CD4-positive, alpha-beta T cell treated with Interleukin-6 for 4 hours (primary cell): ENCODE measurements at places on chromosomes 6 and 20.

- DNase-seq = peak; percentile 29
Measured at GRCh38 chr6:169921853-169922824, 170.7 kb downstream of the ERMARD start.

DNA sequence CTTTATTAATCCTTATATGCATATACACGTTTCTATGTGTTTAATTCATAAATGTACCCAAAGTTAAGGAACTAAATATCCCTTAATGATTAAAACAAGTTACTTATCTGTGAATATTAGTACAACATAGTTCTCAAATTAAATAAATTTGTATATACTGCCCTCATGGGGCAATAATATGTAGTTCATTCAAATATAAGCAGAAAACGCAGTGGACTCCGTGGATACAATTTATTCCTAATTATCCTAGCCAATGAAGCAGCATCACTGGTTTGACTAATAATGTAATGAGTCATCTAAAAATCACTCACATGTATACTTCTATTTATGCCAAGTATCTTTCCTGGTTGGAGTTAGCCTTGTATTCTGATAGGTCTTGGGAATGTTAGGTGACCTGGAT lies 111.6 kb downstream of the TBC1D32 start:
- DNase-seq = no peak

DNA sequence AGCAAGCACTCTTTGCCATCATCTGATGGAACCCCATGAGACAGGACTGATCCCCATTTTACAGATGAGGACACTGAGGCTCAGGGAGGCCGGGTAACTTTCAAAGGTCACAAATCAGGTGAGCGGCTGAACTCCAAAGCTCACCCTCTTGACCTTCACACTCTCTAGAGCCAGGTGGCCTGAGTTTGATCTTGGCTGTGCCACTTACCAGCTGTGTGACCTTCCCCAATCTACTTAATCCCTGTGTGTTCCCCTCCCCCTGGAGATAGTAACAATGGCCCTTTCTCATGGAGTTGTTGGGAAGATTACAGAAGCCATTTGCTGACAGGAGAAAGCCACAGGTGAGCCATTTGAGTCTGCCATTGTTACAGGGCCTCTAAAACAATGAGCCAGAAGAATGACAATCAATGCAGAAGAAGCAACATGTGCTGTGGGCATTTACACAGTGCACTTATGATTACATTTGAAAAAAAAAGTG lies 34.5 kb downstream of the BMP7 start:
- DNase-seq = no peak

- no peak for DNase-seq
Measured at GRCh38 chr6:169902604-169903003, 151.2 kb downstream of the ERMARD start.

DNA sequence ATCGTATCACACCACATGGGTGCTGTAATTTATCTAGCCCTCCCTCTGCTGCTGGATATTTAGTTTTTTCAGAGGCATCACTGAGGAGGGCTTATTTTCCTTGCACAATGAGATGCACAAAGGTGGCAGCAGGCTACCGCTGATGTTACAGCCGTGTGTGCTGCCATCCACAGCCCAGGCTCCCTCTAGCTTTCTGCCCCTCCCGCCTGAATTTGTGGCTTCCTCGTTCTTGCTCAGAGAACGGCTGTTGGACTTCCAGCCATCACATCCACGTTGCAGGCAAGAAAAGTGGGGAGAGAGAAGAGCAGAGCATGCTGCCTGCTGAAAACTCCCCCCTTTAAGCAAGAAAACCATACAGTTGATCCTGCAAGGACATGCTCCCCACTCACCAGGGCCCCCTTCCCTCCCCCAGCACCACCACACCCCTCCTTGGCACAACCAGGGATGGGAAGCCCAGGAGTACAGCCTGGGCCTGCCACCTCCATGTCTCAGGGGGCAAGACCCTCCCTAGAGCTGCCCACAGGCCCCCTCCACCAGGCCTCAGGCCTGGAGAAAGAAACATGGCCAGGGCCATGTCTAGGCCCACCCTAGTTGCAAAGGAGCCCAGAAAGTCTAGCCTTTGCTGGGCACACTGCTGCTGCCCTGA lies 102.6 kb downstream of the MRPL14 start:
- no peak for DNase-seq

GRCh38 chr6:28771401-28772267 lies 152.2 kb downstream of the TRIM27 start:
- no peak for DNase-seq

GRCh38 chr6:125869427-125869826 lies 78.7 kb downstream of the NCOA7 start:
- no peak for DNase-seq

GRCh38 chr20:56922497-56922896 lies 293.4 kb downstream of the TFAP2C start:
- DNase-seq = no peak

DNA sequence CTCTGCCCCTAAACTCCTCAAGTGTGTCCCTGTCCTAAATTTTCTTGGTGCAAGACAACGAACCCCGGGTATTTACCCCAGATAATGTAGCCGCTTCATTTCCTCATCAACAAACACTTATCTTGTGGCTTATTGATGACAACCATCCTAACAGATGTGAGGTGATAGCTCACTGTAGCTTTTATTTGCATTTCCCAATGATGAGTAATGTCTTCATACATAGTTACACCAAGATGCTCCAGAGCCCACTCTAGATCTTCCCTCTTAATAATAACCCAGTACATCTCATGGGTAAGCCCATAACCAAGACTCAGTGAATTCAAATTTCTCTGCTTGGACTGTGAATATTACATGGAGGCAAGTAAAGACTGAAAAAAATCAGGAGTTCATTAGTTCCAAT lies 48.2 kb upstream of the BEND6 start:
- DNase-seq = no peak

DNA sequence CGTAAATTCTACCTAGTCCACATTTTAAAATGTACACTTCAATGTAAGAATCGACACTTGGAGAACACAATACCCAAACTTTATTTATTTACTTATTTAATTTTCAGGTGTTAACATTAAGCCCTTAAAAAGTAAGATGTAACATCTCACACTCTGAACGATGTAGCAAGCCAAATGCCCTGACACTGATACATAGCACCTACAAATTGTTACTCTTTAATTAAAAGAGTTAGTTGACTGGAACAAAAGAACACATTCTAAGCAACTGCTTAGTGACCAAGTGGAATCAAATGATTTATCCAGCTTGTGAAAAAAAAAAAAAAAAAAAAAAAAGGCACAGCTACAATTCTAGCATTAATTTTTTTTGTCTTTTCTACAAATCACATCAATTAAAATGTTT lies 292.1 kb upstream of the THEMIS start:
- DNase-seq = no peak

DNA sequence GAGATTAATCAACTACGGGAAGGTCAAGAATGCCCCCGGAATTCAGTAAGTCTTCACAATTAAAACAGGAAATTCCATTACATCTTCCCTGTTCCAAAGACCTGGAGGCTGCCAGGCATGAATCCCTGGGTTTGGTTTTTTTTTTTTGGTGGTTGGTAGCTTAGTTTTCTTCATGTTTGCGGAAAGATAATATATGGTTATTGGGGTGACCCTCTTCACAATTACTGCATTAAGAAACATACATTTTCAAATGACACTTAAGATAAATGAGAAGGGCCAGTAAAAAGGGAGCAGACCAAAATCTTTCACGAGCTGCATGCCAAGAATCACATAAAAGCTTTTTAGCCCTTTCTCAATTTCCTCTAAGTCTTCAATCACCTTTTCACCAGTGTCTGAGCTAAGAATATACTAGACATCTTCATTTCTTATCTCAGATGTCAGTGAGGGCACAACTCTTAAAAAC lies 64.0 kb downstream of the KIF13A start:
- DNase-seq = no peak

DNA sequence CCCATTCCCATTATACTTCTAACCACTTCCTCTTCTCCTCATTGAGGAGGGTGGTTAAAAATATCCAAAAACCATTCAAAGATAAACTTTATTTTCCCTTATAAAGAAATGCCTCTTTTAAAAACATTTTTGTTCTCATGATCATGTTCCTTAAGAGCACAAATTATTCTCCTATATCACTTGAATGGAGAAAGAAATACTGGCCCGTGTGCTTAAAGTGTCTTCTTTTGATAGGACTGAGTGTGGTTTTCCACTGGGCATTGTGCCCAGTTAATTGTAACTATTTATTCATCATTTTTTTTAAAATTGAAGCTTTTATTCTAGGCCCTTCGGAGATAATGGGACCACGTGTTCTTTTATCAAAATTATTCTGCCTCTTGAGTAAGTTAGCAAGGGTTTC lies 871.5 kb downstream of the QKI start:
- DNase-seq = no peak

DNA sequence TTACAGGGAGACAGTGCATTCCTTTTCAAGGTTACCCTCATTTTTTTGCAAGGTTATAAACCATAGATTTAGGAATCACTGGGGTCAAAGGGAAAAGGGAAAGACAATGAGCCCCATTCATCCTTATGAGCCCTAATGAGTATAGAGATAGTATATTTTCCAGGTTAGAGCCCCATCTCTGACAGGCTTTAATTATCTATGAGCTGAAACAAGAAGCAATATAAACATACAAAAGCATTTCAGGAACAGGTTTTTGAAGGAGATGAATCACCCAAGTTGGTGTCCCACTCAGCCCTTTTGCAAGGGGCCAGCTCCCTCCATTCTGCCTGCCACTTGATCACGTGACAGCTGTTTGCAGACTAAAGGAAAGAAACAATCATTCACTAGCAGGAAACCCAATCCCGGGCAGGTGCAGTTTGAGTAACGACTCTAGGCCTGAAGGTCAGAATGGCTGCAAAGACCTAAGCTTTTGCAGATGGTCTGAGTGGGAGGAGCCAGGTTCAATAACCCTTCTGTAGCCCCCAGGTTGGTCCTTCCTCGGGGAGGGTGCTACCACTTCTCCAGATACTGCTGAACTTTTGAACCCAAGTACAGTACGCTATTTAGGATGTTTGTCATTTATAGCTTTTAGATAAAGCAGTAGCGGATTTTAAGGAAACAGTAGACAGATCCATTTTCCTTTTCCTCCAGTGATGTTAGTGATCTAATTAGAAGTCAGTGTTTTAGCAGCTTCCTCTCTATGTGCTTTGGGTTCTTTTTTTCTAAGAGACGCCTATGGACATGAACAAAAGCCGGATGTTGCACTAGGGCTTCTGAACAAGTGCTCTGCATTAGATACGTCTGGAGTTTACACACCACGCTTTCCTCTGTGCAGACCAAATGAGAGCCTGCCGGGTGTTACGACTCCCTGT lies 253.2 kb downstream of the SOX4 start:
- DNase-seq = peak; percentile 10

GRCh38 chr6:83294676-83295075 lies 101.5 kb downstream of the RWDD2A start:
- no peak for DNase-seq
